ENCODE measurements at places on chromosomes 5 and 9.

DNA sequence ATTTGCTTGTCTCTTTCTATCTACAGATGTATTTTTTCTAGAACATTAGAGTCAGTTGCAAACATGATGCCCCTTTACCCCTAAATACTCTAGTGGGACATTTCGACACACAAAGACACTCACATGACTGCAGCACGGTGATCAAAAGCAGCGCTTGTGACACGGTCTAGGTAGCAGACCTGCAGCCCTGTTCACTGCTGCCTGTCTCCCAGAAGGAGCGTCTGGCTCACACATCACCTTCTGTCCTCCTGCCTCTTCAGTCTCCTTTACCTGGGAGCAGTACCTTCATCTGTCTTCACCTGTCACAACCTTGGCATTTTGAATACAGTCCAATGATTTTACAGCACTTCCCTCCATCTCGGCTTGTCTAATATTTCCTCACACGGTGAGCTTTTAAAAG is 51.9 kb upstream of the SH3PXD2B start:
- DNase-seq = no peak

DNA sequence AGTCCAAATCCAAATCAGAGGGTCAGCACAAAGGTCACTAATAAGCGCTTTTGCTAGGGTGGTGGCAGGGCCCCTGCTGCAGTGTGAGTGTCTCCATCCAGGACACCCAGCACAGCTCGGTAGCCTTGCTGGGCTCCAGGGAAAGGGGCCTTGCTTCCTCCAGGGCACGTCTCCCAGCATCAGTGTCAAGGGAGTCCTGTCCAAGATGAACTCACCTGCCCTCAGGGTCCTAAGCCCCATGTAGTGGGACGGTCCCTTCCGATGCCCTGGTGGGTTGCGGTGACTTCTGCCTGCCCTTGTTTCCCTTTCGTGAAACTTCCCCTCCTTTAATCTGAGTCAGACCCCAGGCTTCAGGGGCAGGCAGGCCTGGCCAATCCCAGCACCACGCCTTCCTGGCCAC is 101.7 kb downstream of the ZNF354C start:
- DNase-seq = no peak

DNA sequence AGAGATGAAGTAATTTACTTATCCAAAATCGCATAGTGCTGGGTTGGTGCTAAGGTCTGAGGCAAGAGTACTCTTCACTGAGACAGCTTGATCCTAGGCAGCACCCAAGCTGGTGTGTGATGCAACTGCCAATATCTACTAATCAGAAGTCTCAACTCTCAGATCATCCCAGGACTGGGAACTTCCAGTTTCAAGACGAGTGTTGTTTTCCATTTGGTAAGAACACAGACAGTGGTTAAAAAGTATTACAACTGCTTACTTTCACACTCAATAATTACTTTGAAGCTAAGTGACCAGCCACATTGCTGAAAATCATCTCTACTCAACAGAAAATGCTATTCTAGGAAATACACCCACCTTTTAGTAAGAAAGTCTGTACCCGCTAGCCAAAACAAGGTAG is 45.3 kb downstream of the FBXW11 start:
- peak; percentile 49 for DNase-seq

DNA sequence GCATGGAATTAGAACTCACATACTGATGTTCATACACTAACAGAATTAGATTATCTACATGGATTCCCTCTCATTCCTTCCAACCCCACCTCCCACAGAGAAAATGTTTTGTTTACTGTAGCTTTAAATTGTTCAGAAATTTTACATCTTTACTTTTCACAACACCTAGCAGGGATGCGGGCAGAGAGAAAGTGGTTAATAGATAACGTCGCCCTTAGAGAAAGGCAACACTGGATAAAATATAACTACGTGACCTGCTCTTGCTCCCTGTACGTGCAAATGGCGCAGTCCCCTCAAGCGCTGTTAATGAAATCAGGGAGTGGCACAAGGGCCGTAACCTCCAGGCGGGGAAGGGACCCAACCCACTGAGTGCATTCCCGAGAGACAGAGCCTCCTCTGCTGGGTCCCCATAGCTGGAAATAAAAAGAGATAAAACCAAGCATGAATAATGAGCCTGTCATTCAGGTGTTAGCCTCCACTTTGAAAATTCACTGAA is 125.3 kb upstream of the DAPK1 start:
- no peak for DNase-seq

DNA sequence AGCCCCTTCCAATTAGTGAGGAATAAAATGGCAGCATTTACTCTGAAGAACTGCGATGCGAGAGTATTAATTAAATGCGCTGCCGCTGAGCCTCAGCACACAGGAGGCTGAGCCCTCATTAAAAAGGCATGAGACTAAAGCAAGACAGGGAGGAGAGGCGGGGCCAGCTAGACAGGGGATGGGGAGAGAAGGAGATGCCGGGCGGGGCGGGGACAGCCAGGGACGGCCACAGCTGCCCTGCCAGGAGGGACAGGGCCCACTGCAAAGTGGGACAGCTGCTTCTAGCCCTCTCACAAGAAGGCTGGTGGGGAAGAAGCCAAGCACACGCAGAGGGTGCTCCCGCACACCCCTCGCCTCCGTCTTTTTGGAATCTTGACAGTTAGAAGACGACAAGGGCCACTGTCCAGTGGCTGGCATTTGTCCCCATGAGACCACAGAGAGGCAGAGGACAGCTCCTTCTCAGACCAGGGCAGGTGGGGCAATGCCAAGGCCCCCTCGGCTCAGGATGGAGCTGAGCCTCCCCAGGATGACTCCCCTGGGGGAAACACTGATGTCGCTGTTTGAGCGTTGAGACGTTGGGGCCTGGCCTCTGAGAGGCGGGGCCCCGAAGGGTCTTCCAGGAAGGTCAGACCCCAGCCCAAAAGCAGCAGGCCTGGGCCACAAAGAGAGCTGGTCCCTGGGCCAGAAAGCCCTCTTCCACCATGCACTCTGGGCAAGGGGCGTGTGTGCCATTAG is 26.9 kb downstream of the ADAMTS2 start:
- no peak for DNase-seq

- DNase-seq = peak; percentile 78
Measured at GRCh38 chr5:93607367-93608258, 24.6 kb downstream of the NR2F1 start.

Data from hematopoietic multipotent progenitor cell treated with erythropoietin and hydrocortisone succinate and interleukin-3 and kit ligand, for 4 days (in vitro differentiated cells).